ENCODE measurements at places on chromosomes 13 and 19. TPM values are rescaled to one million over a fixed set of nuclear protein-coding genes. Genes with fewer than 3 reads are reported as not detected.
A peak's percentile ranks its signal among the peaks of the same experiment; 100 is the strongest.

TYROBP gene
- total RNA-seq = 9.2 TPM

ZNF229 gene
- total RNA-seq = 11.6 TPM

RXFP2 gene
- 0.34 TPM for total RNA-seq

DNA sequence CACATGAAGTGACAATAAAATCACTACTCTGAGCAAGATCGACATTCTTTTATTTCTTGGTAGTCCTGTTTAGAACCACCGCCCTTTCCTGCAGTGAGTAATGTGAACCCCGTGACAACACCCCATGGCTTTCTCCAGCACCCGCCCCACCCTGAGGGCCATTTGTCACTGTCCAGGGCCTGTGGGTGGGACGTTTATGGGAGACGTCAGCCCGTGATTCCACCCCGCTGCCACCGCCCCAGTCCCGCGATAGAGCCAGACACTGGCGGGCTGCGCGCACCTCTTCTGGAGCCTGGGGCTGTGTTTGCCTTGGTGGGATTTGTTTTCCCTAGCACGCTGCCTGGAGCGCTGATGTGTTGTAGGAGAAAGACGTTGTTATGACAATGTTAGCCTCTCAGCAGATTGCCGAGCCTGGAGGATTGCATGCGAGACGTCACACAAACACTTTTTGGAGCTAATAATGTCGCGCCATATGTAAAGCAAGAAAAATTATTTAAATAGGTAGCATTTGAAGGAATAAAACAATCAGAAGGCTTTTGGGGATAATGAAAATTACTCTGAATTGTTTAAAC, 263.7 kb downstream of the TEX29 start:
- no peak overlapping the region for H3K27ac ChIP-seq
- no peak for DNase-seq
- H3K36me3 ChIP-seq = no peaks in the 10 kb centered on the region
- H3K4me3 ChIP-seq = no peak overlapping the region
- no peaks in the 10 kb centered on the region for H3K27me3 ChIP-seq

- no peak for DNase-seq
- no peaks in the 10 kb centered on the region for H3K27me3 ChIP-seq
- H3K4me3 ChIP-seq = no peak overlapping the region
- no peaks in the 10 kb centered on the region for H3K4me1 ChIP-seq
Measured at GRCh38 chr13:79191501-79191900, 214.6 kb downstream of the RBM26 start.

DNA sequence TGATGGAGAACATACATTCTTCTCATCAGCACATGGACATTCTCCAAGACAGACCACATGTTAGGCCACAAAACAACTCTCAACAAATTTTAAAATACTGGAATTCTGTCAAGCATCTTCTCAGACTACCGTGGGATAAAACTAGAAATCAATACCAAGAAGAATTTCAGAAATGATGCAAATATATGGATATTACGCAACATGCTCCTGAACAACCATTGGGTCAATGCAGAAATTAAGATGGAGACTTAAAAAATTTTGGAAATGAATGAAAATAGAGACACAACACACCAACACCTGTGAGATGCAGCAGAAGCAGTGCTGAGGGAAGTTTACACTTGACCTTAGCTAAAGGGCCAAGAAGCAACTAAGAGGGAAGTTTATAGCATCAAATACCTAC, 162.8 kb downstream of the CACNA1A start:
- H3K36me3 ChIP-seq = no peaks in the 10 kb centered on the region
- H3K4me1 ChIP-seq = no peaks in the 10 kb centered on the region
- no peaks in the 10 kb centered on the region for H3K27me3 ChIP-seq
- no peak for DNase-seq
- no peak overlapping the region for H3K4me3 ChIP-seq

- no peak overlapping the region for H3K27ac ChIP-seq
- H3K4me3 ChIP-seq = no peak overlapping the region
- DNase-seq = no peak
- no peaks in the 10 kb centered on the region for H3K36me3 ChIP-seq
- no peaks in the 10 kb centered on the region for H3K27me3 ChIP-seq
Measured at GRCh38 chr19:44685877-44686276, 13.1 kb upstream of the CEACAM16 start.

DNA sequence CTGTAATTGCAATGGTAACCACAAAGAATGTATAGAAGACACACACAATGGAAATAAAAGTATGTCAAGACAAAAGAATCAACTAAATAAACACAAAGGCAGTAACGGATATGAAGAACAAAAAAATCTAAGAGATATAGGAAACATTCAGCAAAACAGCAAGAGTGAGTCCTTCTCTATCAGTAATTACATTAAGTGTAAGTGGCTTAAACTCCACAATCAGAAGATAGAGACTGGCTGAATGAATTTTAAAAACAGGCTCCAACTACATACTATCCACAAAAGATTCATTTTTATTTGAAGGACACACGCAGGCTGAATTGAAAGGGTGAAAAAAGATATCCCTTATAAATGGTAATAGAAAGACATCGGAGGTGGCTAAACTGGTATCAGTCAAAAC, 19.5 kb downstream of the ZNF616 start:
- no peak overlapping the region for H3K27ac ChIP-seq
- no peak for DNase-seq
- H3K4me1 ChIP-seq = no peaks in the 10 kb centered on the region
- H3K4me3 ChIP-seq = no peak overlapping the region

GRCh38 chr13:95075506-95075905, 225.7 kb downstream of the ABCC4 start:
- no peak overlapping the region for H3K27ac ChIP-seq
- no peak overlapping the region for H3K4me3 ChIP-seq
- no peaks in the 10 kb centered on the region for H3K27me3 ChIP-seq
- DNase-seq = no peak
- no peaks in the 10 kb centered on the region for H3K4me1 ChIP-seq

GRCh38 chr13:39144391-39144790, 106.1 kb downstream of the NHLRC3 start:
- H3K27ac ChIP-seq = no peak overlapping the region
- no peak for DNase-seq
- H3K4me1 ChIP-seq = no peaks in the 10 kb centered on the region
- no peaks in the 10 kb centered on the region for H3K36me3 ChIP-seq
- no peak overlapping the region for H3K4me3 ChIP-seq

PCP2 gene
- 0.50 TPM for total RNA-seq

DNA sequence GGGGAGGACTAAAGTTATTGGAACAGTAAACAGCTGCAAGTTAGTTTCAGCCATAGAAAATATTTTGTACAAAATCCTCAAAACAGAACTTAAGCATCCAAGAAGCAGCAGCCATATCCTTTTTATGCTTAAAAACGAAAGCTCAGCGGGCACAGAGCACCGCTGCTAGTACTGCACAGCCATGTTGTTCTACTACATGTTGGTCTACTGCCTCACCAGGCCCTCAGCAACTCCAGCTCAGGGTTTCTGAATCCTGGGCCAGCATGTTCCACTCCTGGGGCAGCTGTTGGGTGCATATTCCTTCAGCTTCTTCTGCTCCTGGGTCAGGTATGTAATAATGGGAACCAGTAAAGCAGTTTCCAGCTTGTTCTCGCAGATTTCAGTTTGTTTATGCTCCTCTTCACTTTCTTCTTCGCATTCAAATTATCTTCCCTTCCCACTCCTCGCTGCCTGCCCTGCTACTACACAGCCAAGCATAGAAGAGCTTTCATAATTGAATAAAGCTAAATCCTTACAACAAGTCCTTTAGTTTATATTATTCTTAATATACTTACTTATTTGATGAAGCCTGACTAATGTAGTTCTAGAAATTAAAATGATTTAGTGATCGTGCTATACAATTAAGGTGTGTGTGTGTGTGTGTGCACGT, 820.5 kb upstream of the ATXN8OS start:
- no peak for DNase-seq
- no peaks in the 10 kb centered on the region for H3K27me3 ChIP-seq
- H3K4me3 ChIP-seq = no peak overlapping the region

SCGB2B2 gene
- total RNA-seq = 1.6 TPM

GRCh38 chr13:106260352-106260751, 275.1 kb downstream of the EFNB2 start:
- no peaks in the 10 kb centered on the region for H3K27me3 ChIP-seq
- no peaks in the 10 kb centered on the region for H3K4me1 ChIP-seq
- H3K36me3 ChIP-seq = no peaks in the 10 kb centered on the region
- H3K4me3 ChIP-seq = no peak overlapping the region
- no peak overlapping the region for H3K27ac ChIP-seq

DNA sequence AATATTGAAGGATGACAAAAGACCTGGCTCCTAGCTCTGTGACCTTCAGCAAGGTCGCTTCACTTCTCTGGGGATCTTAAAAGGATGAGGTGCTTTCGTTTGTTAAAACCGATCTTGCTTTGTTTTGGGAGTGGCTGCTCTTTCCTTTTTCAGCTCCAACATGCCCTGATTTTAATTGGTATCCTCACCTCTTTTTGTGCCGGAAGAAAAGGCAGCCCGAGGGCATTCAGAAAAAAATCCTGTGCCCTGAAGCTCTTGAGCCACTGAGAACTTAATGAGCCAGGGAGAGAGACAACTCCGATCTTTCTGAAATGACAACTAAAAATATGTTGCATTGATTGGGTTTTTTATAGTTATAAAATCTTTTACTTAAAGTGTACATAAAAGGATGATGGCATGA, 19.4 kb downstream of the CLDN10 start:
- no peaks in the 10 kb centered on the region for H3K36me3 ChIP-seq
- H3K4me1 ChIP-seq = no peaks in the 10 kb centered on the region
- no peak for DNase-seq

NTF4 gene
- 0.46 TPM for total RNA-seq

DNA sequence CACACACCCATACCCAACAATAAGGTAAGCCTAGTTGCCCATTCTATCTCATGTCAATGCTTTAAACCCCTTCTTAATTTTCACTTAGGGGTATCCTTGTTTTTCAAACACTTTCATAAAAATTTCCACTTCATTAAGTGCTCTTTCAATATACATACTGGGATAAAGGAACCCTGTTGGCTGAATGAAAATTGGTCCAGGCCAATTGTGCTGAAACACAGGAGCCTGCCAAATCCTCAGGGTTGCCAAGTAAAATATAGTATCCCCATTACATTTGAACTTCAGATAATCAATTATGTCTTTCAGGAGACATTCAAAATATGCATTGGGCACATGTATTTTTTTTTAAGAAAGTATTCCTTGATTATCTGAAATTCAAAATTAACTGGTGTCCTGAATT, 1131.1 kb downstream of the SLITRK1 start:
- no peaks in the 10 kb centered on the region for H3K27me3 ChIP-seq
- no peaks in the 10 kb centered on the region for H3K4me1 ChIP-seq
- no peak overlapping the region for H3K27ac ChIP-seq
- no peak for DNase-seq
- H3K4me3 ChIP-seq = no peak overlapping the region

- H3K27ac ChIP-seq = no peak overlapping the region
- no peaks in the 10 kb centered on the region for H3K27me3 ChIP-seq
- H3K4me1 ChIP-seq = no peaks in the 10 kb centered on the region
- H3K36me3 ChIP-seq = no peaks in the 10 kb centered on the region
- no peak overlapping the region for H3K4me3 ChIP-seq
Measured at GRCh38 chr19:40791349-40791748, 7.6 kb upstream of the EGLN2 start.

ZNF490 gene
- 6.1 TPM for total RNA-seq

- H3K4me1 ChIP-seq = no peaks in the 10 kb centered on the region
- H3K36me3 ChIP-seq = no peaks in the 10 kb centered on the region
- H3K27ac ChIP-seq = no peak overlapping the region
- no peak for DNase-seq
- no peak overlapping the region for H3K4me3 ChIP-seq
- H3K27me3 ChIP-seq = no peaks in the 10 kb centered on the region
Measured at GRCh38 chr19:40335855-40336600, 12.2 kb downstream of the C19orf47 start.

IGFL3 gene
- total RNA-seq = not detected

ALKBH6 gene
- 19.7 TPM for total RNA-seq

GRCh38 chr19:45151821-45152503, 8.8 kb downstream of the NKPD1 start:
- no peaks in the 10 kb centered on the region for H3K36me3 ChIP-seq
- H3K4me1 ChIP-seq = peaks cover 19% of the 10 kb centered on the region
- DNase-seq = no peak
- H3K27me3 ChIP-seq = no peaks in the 10 kb centered on the region
- peak overlapping the region; percentile 11 for H3K4me3 ChIP-seq
- no peak overlapping the region for H3K27ac ChIP-seq

GRCh38 chr19:31274251-31275067, 74.8 kb downstream of the TSHZ3 start:
- peak overlapping the region; percentile 2 for H3K4me3 ChIP-seq
- H3K4me1 ChIP-seq = peaks cover 4% of the 10 kb centered on the region
- no peak overlapping the region for H3K27ac ChIP-seq

NLRP7 gene
- not detected for total RNA-seq

GRCh38 chr13:60226507-60226906, 62.8 kb upstream of the DIAPH3 start:
- no peaks in the 10 kb centered on the region for H3K36me3 ChIP-seq
- no peak overlapping the region for H3K4me3 ChIP-seq
- DNase-seq = no peak
- H3K27me3 ChIP-seq = no peaks in the 10 kb centered on the region

DNA sequence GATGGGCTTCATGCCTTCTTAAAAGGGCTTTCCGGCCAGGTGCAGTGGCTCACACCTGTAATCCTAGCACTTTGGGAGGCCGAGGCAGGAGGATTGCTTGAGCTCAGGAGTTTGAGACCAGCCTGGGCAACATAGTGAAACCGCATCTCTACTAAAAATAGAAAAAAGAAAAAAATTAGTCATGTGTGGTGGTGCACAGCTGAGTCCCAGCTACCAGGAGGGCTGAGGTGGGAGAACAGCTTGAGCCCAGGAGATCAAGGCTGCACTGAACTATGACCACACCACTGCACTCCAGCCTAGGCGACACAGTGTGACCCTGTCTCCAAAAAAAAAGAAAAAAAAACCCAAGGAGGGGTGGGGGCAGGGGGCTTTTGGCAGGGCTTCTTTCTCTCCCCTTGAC, 7.2 kb downstream of the CARS2 start:
- H3K27me3 ChIP-seq = no peaks in the 10 kb centered on the region
- no peak for DNase-seq
- no peak overlapping the region for H3K27ac ChIP-seq
- no peaks in the 10 kb centered on the region for H3K36me3 ChIP-seq
- H3K4me3 ChIP-seq = no peak overlapping the region

IGFL2 gene
- not detected for total RNA-seq

RPS16 gene
- 4,562 TPM for total RNA-seq

GRCh38 chr13:39501702-39502324, 101.2 kb downstream of the LHFPL6 start:
- no peaks in the 10 kb centered on the region for H3K36me3 ChIP-seq
- no peaks in the 10 kb centered on the region for H3K27me3 ChIP-seq
- no peak overlapping the region for H3K4me3 ChIP-seq
- no peak overlapping the region for H3K27ac ChIP-seq

GRCh38 chr19:54448040-54448773, 792 bp upstream of the LENG8 start:
- no peaks in the 10 kb centered on the region for H3K36me3 ChIP-seq
- peak; percentile 82 for DNase-seq
- H3K4me3 ChIP-seq = peak overlapping the region; percentile 68

DNA sequence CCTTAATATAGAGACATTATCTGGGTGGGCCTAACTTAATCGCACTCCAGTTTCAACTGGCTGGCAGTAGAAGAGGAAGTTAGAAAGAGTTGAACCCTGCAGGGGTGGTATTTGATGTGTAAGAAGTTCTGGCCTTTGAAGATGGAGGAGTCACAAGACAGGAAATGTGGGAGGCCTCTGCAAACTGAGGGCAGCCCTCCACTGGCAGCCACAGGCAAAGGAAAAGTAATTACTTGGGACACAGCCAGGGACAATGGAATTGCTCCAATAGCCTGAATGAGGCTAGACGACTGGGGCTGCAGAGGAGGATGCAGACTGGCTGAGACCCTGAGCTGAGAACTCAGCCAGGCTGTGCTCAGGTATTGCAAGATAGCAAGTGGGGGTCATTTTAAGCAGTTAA, 703.3 kb upstream of the ARGLU1 start:
- no peak overlapping the region for H3K4me3 ChIP-seq
- no peak overlapping the region for H3K27ac ChIP-seq

CTU1 gene
- 17.2 TPM for total RNA-seq

FOSB gene
- 122 TPM for total RNA-seq

Data from ovary (tissue), 10 donors.